Stimulated activated effector memory CD8-positive, alpha-beta T cell treated with anti-CD3 and anti-CD28 coated beads, Interleukin-12 subunit alpha, Interleukin-12 subunit beta, amount 100 ng/mL, for 72 hours (primary cell): ENCODE measurements at places on chromosomes 3 and 15.

- no peak for DNase-seq
These were observed 243.8 kb downstream of the KCNH8 start for GRCh38 chr3:19392150-19392549.

- DNase-seq = no peak
These were observed 3.8 kb downstream of the CMTM7 start for GRCh38 chr3:32395496-32395895.

GRCh38 chr15:88622605-88622975 lies 1.4 kb downstream of the AEN start:
- DNase-seq = no peak

- DNase-seq = no peak
These were observed 43.2 kb downstream of the GOLGA8S start for GRCh38 chr15:23397779-23398178.

GRCh38 chr3:61110576-61110975 lies 140.7 kb downstream of the FHIT start:
- no peak for DNase-seq
